KBM-7 (cell line): ENCODE measurements at places on chromosomes 6 and 20.

DNA sequence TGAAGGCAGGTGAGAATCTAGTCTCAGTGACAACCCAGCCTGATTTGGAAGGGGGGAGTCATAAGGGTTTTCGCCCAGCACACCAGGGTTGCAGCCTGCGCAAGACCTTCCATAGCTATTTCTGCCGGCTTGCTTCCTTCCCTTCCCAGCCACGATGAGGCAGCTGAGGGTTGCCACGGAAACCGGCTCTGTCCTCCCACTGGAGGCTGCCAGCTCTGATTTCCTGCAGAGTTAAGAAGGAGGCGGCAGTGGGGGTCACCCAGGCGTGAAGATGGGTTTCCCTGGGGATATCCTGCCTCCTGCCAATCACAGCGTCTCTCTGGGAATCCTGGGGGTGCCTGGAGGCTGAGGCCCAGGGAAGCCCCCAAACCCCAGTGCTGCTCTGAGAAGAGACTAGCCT lies 23.1 kb upstream of the KCNB1 start:
- peak; percentile 51 for DNase-seq

- no peak for DNase-seq
Observed at GRCh38 chr6:142408409-142408808, 106.6 kb downstream of the ADGRG6 start.

DNA sequence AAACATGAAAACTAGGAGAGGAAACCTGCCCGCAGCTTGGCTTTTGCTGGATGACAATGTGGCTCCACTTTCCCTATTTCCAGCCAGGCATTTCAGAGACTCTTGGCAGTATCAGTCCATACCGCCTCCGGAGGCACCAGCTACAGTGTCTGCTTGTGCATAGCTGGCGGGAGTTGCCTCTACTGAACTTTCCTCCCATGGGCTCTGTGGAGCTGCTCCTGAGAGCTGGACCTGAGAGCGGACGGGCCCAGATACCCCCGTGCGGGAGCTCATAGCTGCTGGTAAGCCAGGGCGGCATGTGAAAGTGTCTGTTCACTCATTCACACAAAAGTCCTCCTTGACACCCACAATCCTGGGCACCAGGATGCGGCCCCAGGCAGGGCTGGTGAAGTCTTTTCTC lies 130.3 kb upstream of the PMEPA1 start:
- no peak for DNase-seq

GRCh38 chr6:8953310-8953709 lies 518.0 kb upstream of the SLC35B3 start:
- no peak for DNase-seq

DNA sequence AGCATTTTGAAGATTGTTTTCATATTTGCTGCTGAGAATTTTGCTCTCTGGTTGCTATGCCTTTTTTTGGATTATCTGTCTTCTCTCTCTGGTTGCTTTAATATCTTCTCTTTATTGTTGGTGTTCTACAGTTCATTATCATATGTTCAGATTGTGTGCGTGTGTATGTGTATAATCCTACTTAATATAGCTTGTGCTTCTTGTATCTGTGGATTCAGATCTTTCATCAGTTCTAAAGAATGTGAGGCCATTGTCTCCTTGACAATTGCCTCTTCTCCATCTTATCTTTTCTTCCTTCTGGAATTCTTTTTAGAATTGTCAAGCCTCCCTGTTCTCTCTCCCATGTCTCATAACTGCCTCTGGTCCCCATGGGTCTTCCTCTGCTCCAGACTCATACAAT lies 195.4 kb downstream of the CDC5L start:
- DNase-seq: no peak

- no peak for DNase-seq
Observed at GRCh38 chr6:79782792-79783580, 151.9 kb downstream of the SH3BGRL2 start.

DNA sequence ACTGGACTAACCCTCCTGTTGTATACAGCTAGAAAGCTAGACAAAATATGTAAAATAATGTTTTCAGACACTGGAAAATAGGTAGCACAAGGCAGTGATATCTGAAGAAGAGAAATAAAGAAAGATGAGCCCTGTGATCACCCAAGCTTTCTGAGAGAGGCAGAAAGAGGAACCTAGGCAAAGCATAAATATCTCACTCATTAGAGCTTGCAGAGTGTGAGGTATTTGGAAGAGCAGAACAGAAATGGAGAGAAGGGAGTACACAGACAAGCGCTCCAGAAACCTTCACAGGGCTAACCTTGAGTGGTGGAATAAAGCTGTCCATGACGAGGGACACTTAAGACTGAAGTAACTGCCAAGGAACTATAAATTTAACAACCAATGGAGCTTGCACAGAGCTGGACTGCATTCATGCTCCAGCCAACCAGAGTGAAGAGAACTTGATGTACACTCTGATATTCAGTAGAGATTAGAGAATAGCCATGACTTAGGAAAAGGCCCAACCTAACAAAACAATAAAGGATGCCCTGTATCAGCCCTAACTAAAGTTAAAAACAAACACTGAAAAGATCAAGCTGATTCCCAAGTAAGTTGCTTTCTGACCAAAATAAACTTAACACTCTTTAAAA lies 280.9 kb upstream of the STXBP5 start:
- peak; percentile 32 for DNase-seq

DNA sequence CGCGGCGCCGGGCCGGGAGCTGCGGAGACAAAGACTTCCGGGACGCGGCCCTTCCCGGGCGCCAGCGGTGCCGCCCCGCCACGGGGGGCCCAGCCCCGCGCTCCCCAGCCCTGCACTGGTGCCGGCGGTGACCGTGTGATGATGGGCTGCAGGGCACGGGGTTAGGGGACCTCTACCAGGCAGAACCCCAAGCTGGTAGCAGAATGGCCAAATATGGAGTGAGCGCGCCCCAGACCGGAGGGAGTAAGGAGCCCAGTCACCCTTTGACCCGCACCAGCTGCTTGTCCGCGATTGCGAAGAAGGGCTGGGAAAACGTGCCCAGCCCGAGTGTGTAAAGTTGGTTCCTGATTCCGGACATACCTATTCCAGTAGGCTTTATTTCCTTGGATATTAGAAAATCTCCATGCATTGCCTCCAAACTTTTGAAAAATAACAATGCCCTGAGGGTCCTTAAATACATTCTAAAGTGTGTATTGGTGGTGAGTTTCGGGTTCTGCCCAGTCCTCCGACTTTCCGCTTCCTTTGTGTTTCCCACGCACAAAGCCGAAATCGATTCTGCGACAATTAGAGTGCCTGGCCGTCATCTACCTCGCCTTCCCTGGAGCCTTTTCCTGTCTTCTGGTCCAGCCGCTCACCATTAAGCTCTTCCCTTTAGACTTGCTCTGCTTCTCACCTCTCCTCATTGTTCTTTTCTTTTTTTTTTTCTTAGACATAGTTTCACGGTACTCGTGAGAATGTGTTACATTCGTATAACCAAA lies 1.1 kb downstream of the ABRACL start:
- peak; percentile 42 for DNase-seq

DNA sequence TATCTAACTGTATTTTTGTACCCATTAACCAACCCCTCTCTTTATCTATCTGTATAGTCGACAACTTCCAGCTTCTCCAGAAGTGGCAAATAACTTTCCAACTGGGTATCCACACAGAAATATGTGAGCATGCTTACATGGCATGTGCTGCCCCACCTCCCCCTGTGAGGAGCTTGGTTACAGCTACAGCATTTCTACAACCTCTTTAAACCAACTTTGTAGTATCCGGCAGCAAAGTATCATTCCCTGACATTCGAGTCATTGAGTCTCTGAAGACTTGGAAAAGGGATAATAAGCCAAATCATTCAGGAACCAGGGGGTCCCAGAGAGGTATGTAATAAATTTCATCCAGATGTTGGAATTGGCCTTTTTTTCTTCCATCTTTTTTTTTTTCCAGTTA lies 48.2 kb upstream of the ASIP start:
- DNase-seq: no peak

- no peak for DNase-seq
Observed at GRCh38 chr6:24069526-24069925, 56.5 kb upstream of the NRSN1 start.

DNA sequence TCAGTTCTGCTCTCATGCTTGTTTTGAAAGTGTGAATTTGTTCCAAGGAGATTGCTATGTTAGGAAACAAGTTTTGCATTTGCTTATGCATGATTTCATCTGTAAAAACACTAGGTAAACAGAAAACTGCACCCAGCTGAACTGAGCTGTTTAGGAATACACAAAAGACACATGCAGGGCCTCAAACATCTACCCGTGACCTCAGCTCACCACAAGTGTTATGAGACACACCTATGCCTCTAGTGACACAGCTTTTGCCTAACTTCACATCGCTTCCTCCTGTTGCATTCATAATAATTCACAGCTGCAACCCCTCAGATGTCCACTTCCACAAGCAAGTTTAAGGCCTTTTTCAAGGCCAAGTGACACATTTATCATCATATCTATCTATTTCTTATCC lies 98.0 kb upstream of the SLC24A3 start:
- no peak for DNase-seq
